CD4-positive, alpha-beta T cell treated with Interleukin-2 at 100 ng/mL for 4 hours (primary cell): ENCODE measurements at places on chromosomes 3 and 15.

- no peak for DNase-seq
Measured at GRCh38 chr15:76418352-76419140, 82.0 kb downstream of the ISL2 start.

DNA sequence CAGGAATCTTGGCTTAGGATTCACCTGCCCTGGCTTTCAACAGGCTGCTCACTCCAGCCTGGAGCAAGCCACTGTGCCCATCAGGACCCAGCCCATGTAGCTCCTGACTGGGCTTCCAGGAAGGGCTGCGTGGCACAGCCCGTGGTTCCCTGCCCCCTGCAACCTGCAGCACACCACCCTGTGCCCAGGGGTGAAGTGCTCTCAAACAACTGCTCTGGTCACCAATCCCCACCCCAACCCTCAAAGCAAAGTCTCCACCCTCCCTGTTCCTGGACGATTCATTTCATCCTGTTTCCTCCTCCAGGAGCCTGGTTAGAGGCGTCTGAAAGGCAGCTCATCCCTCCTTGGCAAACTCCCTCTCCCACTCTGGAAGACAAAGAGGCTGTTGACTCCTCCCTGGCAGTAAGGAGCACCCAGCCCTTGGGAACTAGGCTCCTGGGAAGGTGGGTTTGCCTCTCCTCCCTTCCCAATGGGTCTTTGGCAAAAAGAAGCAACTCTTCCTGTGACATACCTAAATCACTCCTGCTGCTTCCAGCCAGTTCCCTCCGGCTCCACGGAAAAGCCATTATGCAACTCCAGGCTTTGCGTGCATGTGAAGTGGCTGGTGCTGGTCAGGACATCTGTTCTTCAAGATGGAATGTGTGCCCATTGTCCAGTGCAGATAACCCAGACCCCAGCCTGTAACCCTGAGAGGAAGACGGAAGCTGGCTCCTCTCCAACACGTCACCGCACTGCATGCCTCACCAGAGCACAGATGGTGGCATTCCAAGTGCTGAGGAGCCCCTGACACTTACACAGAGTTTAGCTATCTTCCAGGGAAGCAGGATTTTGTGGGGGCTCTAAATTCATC lies 29.1 kb upstream of the VIPR1 start:
- DNase-seq, result no peak

DNA sequence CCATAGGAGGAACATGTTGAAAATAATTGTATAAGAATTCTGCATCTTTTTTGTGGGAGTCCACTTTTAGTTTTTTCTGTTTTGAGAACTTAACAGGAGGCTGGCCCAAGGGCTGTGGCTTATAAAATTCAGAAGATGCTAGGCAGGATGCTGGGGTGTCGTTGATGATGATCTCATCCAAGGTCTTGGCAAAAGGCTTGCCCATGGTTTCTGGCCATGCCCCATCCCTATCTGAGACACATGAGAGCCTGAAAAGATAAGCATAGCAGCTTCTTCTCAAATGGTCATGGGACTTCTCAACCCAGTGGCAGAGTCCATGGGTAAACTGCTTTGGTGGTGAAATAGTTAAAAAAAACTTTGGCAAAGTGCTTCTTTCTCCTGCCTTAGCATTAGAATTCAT lies 35.2 kb downstream of the CMSS1 start:
- DNase-seq, result no peak

DNA sequence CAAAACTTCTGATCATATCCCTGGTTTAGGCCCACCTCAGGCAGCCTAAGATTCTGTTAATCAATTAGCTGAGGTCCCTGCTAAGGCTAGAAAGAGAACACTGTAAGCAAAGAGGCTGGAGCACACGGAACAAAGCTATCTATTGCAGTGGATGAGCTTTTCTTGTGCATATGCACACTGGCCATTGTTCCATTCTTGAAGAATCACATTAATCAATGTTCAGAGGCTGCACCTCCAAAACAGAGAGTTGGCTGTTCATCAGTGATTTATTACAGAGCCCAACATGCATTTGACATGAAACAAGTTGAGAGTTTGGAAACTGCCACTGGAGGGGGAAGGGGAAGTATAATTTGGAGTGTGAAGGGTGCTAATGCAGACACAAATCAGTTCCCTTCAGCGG lies 873.0 kb downstream of the ROBO1 start:
- no peak for DNase-seq

DNA sequence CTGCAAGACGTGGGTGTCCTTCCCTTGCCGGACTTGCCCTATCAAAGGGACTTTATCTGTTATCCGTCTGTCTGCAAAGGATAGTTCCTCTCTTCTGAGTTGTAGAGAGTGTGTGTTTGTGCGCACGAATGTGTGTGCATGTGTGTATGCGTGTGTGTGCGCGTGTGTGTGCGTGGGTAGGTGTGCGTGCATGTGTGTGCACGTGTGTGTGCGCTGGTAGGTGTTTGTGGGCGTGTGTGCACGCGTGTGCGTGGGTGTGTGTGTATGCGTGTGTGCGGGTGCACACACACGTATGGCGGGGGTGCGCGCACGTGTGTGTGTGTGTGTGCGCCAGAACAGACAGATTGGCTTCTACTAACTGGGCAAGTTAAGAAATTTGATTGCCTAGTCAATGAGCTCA lies 4.1 kb upstream of the BMF start:
- DNase-seq, result no peak

DNA sequence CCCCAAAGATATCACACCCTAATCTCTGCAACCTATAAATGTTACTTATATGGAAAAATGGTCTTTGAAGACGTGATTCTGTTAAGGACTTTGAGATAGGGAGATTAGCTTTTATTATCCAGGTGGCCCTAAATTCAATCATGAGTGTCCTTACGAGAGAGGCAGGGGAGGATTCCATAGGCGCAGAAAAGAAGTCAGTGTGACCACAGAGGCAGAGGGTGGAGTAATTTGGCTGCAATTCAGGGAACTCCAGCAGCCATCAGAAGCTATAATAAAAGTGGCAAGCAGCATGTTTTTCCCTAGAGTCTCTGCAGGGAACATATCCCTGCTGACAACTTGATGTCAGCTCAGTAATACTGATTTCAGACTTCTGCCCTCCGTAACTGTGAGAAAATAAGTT lies 315.2 kb upstream of the ROBO2 start:
- no peak for DNase-seq

DNA sequence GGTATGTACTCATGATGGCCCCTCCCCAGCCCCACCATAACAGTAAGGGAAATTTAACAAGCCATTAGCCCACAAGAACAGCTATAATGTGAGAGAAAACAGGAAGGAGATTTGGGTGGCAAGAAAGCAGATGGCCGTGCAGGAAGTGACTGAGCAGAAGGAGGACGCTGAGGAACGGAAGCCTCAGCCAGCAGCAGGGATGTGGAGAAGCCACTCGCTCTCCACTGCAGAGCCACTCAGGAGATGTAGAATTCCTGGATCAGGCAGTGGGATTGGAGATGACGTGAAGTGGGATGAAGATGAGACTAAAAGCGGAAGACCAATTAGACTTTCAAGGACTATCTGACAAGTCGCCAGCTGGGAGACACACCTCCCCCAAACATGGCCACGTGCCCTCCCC lies 31.2 kb downstream of the PRR23E start:
- DNase-seq, result no peak

DNA sequence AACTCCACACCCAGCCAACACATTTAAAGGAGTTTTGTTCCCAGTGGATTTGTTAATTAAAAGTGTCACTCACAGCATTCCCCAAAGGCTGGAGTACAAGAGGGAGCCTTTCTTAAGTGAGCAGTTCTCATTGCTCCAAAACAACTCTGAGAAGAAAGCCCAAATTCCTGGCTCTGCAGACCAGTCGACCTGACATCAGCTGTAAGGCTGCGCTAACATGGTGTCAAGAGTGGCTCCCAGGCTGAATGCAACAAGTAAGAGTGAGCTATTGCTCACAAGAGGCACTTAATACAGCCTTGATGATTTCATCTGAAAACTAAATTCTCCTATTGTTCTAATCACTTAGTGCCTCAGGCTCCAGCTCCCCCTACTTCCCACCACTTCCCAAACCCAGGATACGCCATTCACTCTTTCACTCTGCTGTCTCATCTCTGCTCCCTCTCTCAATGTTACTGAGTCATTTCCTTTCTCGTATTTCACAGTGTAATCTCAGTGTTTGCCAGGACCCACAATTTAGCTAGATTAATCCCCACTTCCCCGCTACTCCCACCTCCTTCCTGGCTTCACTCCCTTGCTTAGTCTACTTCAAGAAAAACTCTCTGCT lies 81.8 kb downstream of the WWTR1 start:
- no peak for DNase-seq

DNA sequence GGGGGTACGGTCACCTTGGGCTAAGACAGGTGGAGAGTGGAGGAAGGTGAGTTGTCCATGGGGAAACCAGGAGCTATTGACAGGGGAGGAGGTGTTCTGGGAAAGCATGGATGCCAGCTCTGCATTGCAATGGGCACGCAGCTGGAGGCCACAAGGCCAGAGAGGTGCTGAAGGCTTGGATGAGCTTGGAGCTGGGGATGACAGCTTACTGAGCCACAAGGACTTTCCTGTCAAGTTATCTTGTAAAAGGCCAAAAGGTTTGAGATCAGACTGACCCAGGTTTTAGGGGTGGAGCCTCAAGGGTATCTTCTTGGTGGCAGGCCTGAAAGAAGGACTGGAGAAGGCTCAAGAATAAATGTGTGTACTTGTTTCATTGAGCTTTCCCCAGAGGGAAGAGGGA lies 115.2 kb downstream of the ASB7 start:
- no peak for DNase-seq

GRCh38 chr15:62068071-62068809 lies 1.5 kb downstream of the C2CD4A start:
- DNase-seq, result no peak

- DNase-seq, result no peak
Measured at GRCh38 chr3:191412759-191413158, 48.2 kb upstream of the PYDC2 start.

GRCh38 chr3:37307321-37307720 lies 132.9 kb upstream of the LRRFIP2 start:
- no peak for DNase-seq

DNA sequence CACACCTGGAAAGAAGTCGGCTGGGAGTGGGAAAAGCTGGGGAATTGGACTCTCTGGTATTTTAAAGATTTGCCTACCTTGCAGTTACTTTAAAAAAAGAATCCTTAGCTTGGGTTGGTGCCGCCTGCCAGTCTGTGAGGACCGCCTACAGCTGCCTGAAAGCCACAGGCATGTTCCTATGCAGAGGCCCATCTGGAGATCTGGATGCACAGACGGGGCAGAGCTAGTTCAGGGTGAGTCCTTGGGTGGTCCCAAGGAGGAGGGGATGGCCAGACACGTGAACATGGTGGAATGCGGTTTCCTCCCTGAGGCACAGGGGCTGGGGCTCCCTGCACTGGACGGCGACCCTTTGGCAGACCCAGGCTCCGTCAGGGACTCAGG lies 113.2 kb upstream of the IQSEC1 start:
- DNase-seq, result no peak

DNA sequence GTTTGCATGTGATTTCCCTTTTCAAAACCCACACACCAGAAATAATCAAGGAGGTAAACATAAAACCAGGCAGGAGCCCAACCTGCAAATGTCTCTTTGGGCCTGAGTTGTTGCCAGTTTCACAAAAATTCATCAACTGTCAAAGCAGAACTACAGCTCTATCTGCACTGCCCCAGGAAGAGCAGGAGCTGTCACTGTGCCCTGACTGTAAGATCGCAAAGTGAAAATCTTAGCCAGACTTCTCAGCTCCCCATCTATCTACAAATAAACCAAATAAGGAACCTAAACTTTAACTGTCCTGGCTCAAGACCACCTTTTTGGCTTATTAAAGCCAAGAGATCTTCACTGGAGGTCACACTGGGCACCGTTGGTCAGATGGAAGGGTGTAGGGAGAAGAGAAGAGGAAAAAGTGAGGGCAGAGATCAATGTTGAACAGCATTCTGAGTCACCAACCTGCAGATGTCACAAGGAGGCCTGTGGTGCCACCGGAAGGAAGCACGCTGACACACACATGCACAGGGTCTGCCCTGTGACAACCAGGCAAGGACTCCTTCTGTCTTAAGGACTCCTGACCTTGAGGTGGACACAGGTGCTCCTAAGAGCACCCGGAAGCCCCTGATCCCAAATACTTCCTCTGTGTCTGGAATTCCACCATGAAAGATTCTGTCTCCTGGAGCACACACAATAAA lies 58.7 kb downstream of the RPN1 start:
- no peak for DNase-seq

- no peak for DNase-seq
Measured at GRCh38 chr15:48414015-48414414, 82.8 kb downstream of the DUT start.

GRCh38 chr3:71672340-71672739 lies 52.9 kb downstream of the EIF4E3 start:
- DNase-seq, result no peak

DNA sequence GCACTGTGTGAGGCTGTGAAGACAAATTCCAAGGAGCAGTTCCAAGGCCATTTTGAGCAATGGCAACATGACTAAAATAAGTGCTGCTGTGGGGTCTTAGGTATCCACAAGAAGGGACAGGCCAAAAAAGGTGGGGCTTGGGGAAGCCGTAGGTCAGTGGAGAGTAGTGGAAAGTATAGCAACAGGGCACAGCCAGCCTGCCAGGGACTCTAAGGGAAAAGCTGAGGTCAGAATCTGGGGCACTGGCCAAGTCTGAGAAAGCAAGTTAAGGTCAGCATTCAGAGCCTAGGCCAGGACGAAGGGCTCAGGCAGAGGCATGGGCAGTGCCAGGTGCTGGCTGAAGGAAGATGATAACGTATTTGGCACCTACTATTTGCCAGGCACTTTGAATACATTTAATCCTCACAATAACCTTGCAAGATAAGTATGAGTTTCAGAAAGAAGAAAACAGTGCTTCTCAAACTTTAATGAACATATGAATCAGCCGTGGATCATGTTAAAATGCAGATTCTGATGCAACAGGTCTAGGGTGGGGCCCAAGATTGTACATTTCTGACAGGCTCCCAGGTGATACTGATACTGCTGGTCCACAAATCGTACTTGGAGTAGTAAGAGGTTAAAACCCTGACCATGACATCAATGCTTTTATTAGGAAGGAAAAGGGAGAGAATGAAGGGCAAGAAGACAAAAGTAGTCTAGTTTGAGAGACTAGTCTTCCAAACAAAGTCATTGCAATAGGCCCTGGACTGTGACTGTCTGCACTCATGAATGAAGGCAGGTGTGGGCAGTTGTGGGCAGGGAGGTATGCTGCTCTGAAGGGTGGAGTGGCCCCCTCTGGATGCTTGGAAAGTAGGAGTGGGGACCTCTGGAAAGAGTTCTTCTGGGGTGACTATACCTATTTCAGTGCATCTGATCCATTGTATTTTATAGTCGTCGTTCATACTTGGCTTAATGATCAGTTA lies 106.3 kb upstream of the ANKRD28 start:
- DNase-seq, result no peak

- no peak for DNase-seq
Measured at GRCh38 chr3:43212914-43213611, 73.3 kb upstream of the SNRK start.

DNA sequence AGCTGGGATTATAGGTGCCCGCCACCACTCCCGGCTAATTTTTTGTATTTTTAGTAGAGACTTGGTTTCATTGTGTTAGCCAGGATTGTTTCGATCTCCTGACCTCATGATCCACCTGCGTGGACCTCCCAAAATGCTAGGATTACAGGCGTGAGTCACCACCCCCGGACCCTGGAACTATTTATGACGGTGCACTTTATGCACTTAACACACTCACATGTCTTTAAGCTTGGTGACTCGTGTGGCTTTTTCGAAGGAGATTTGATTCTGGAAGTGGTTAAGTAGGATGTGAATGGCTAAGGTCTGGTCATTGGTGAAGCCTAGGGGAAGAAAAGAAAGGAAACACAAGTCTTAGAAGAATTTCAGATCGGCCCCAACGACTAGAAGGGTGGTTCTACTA lies 20.3 kb downstream of the BBS4 start:
- no peak for DNase-seq
